G401 (cell line): ENCODE measurements at places on chromosomes 3 and 15. TPM values are rescaled to one million over a fixed set of nuclear protein-coding genes. Genes with fewer than 3 reads are reported as not detected.

SHF gene
- 7.8 and 10.7 TPM in 2 replicates for total RNA-seq

FBXO40 gene
- not detected in 2 replicates for total RNA-seq

ZBTB47 gene
- 12.7 and 16.1 TPM in 2 replicates for total RNA-seq

CCDC39 gene
- not detected in 2 replicates for total RNA-seq

ITPR1 gene
- total RNA-seq, result 9.9 and 10.2 TPM in 2 replicates

SERINC4 gene
- total RNA-seq, result not detected in 2 replicates

TERC gene
- 118 and 204 TPM in 2 replicates for total RNA-seq

CCDC80 gene
- total RNA-seq, result 2.3 and 4.4 TPM in 2 replicates

TXNRD3 gene
- total RNA-seq, result 13.2 and 21.5 TPM in 2 replicates

CPN2 gene
- total RNA-seq, result not detected in 2 replicates

COL6A5 gene
- not detected in 2 replicates for total RNA-seq

PLIN1 gene
- 0.07 TPM in 1 of 2 replicates, not detected in the other for total RNA-seq

BOC gene
- not detected in 2 replicates for total RNA-seq

TRIM42 gene
- not detected in 2 replicates for total RNA-seq

EIF5A2 gene
- total RNA-seq, result 9.0 and 15.6 TPM in 2 replicates

ROPN1B gene
- not detected in 2 replicates for total RNA-seq

HMG20A gene
- total RNA-seq, result 8.6 and 9.8 TPM in 2 replicates

GHSR gene
- not detected in 2 replicates for total RNA-seq

ATR gene
- 7.7 and 26.1 TPM in 2 replicates for total RNA-seq

SLC6A1 gene
- not detected in 2 replicates for total RNA-seq

TMEM207 gene
- not detected in 2 replicates for total RNA-seq

TTC23 gene
- total RNA-seq, result 22.6 and 31.5 TPM in 2 replicates

GOLGA8T gene
- total RNA-seq, result not detected in 2 replicates

WDR93 gene
- total RNA-seq, result 0.25 and 0.64 TPM in 2 replicates

GPR149 gene
- 0.62 and 3.2 TPM in 2 replicates for total RNA-seq

ZIC1 gene
- total RNA-seq, result not detected in 2 replicates

SLC49A4 gene
- 17.9 and 18.2 TPM in 2 replicates for total RNA-seq

GOLGA6L9 gene
- total RNA-seq, result 0.62 and 1.4 TPM in 2 replicates

KCNMB2 gene
- not detected in 2 replicates for total RNA-seq

HEMK1 gene
- total RNA-seq, result 3.4 and 9.5 TPM in 2 replicates

ECE2 gene
- total RNA-seq, result not detected in 2 replicates

NDUFAF3 gene
- 90.8 and 109 TPM in 2 replicates for total RNA-seq

IQCF5 gene
- not detected in 2 replicates for total RNA-seq

CHCHD6 gene
- total RNA-seq, result 32.3 and 36.2 TPM in 2 replicates

OCA2 gene
- 4.1 TPM in 2 replicates for total RNA-seq

AGTR1 gene
- total RNA-seq, result not detected in 2 replicates

CTDSPL gene
- total RNA-seq, result 47.4 and 77.9 TPM in 2 replicates

SCAANT1 gene
- total RNA-seq, result not detected in 2 replicates

ZNF774 gene
- 0.27 and 0.62 TPM in 2 replicates for total RNA-seq

RASGRF1 gene
- total RNA-seq, result 0.12 and 1.6 TPM in 2 replicates
